ENCODE measurements at places on chromosomes 1 and 21. TPM values are rescaled to one million over a fixed set of nuclear protein-coding genes. Genes with fewer than 3 reads are reported as not detected.

DNA sequence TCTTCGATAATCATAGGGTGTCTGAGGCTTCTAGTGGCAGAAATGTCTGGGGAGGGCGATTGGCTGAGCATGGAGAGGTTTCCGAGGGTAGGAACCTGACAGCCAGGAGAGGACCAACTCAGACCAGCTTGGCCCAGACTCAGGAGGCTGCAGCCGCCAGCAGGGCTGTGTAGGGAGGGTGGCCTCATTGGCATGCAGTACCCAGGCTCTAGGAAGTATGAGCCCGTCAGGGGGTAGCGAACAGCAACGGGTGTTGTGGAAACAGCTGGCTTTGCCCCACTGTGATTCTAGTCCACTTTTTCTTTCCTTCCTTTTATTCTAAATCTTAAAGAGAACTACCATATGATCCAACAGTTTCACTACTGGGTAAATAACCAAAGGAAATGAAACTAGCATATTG is 103.3 kb downstream of the DIRAS3 start:
- DNase-seq, result no peak

Gene CR1L
- 1.3 TPM for total RNA-seq

GRCh38 chr1:220407191-220407590 is 120.7 kb upstream of the MARK1 start:
- DNase-seq, result no peak

GRCh38 chr1:151326619-151327222 is 495 bp downstream of the PI4KB start:
- peak; percentile 58 for DNase-seq

Gene NECAP2
- total RNA-seq, result 74.7 TPM

- no peak for DNase-seq
Observed at GRCh38 chr1:219928791-219929118, 398 bp upstream of the SLC30A10 start.

DNA sequence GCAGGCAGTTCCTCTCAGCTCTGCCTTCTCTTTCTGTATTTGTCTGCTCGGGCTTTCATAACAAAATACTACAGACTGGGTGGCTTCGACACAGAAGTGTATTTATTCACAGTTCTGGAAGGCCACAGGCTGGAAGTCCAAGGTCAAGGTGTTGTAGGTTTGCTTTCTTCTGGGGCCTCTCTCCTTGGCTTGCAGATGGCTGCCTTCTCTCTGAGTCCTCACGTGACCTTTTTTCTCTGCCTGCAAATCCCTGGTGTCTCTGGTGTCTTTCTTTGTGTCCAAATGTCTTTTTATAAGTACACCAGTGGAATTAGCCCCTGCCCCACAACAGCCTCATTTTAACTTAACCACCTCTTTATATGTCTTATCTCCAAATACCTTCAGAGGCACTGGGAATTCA is 250.0 kb downstream of the TM2D1 start:
- no peak for DNase-seq

GRCh38 chr1:183365093-183365492 is 53.1 kb downstream of the NMNAT2 start:
- no peak for DNase-seq

DNA sequence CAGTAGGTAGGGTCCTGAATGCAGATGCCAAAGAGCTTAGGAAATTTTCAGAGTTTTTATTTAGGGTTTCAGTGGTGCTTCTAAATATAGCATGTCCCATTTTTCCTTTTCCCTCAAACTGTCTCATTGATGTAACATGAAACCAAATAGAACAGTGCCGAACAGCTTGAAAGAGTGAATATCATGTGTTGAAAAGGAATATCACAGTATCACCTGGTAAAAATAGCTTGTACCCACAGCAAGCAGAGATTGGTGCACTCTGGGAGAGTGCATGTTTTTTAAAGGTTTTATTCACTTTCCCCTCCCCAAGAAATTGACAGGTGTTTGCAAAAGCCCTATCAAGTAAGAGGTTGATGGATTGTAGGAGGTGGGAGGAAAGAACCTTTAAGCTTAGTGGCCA is 41.9 kb upstream of the ELAVL4 start:
- DNase-seq, result no peak

- no peak for DNase-seq
Observed at GRCh38 chr1:62230718-62231117, 36.1 kb downstream of the L1TD1 start.

Gene PRAMEF2
- not detected for total RNA-seq

- no peak for DNase-seq
Observed at GRCh38 chr1:55339681-55340080, 124.5 kb upstream of the USP24 start.

DNA sequence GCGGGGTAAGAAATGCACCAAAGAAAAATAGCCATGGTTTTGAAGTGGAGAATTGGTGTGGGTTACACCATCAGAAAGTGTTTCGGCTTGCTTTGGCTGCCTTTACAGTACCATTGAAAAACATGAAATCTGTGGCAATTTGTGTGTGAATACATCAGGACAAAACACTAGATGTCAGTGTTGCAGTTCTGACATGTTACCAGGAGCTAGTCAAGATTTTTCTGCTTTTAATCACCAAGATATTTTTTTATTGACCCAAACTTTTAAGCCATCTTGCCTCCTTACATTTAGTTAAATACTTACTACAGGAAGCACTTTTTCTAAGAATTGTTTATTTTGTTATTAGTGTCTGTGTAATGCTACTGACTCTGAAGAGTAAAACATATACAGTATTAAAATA is 14.3 kb downstream of the RRP15 start:
- peak; percentile 72 for DNase-seq

GRCh38 chr1:35567947-35568558 is 5.1 kb upstream of the TFAP2E start:
- no peak for DNase-seq

DNA sequence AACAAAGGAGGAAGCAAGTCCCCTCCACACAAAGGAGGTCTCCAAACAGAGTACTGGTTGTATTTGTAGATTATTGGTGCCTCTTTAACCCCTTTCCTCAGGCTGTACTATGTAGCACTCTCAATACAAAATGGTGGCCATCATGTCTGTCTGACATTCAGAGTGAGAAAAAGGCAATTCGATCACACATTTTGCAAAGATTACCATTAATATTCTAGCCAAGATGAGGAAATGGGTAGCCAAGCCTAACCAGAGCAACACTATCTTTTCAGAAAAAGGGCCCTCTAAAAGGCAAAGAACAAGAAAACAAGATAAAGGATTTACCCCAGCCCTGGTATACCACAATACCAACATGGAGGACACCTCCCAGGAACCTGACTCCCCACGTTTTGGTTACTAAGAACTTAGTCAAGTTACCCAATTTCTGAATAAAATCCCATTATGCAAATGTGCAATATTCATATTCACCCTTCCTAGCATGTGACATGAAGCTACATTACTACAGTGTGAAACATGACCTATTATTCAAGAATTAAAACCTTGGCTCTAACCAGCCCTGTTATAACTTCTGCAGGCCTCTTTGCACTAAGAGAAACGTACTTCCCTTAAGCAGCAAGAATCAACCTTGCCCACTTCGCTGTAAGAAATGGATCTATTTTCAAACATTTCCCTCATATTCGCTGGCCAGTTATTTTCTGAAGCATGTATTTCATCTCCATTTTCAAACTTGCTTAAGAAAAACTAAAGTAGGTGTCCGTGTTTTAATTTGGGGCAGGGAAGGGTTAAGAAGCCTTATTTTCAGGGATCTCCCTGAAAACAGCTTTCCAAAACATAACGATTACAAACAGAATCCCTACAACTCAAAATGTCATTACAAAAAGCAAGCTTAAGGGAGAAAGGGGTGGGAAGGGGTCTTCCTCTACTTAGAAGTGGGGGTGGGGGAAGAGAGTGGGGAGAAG is 2.1 kb downstream of the KDM5B start:
- DNase-seq, result no peak

GRCh38 chr1:61388566-61388965 is 306.2 kb downstream of the NFIA start:
- no peak for DNase-seq

DNA sequence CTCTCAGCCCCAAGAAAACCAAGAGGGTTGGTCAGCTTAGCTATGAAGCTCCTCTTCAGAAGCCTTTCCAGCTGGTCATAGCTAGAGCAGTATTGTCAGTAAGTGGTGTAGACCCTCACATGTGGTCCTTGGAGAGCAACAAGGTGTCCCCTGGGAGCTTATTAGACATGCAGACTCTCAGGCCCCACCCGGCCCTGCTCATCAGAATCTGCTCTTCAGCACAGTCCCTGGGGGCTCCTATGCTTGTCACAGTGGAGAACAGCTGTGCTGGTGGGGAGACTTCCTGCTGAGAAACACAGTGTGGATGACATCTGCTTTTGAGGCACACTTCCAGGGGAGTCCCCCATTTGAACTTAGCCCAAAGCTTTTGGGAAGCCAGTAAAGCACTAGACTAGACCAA is 21.9 kb upstream of the NEK2 start:
- peak; percentile 12 for DNase-seq

DNA sequence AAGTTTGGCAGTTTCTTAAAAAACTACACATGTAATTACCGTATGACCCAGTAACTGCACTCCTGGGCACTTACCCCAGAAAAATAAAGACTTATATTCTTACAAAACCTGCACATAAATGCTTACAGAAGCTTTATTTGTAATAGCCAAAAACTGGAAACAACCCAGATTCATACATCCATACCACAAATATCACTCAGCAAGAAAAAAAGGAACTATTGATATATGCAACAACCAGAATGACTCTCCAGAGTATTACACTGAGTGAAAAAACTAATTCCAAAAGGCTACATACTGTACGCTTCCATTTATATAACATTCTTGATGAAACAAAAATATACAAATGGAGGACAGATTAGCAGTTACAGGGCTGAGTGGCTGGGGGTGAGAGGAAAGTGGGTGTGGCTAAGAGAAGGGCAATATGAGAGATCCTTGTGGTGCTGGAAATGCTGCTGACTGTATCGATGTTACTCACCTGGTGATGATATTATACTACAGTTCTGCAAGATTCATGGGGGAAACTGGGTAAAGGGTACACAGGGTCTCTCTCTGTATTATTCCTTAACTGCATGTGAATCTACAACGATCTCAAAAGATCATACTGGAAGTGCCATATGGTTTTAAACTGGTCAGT is 96.0 kb upstream of the GNG4 start:
- DNase-seq, result no peak

Gene CRP
- not detected for total RNA-seq

Gene OLFML2B
- total RNA-seq, result 11.0 TPM

DNA sequence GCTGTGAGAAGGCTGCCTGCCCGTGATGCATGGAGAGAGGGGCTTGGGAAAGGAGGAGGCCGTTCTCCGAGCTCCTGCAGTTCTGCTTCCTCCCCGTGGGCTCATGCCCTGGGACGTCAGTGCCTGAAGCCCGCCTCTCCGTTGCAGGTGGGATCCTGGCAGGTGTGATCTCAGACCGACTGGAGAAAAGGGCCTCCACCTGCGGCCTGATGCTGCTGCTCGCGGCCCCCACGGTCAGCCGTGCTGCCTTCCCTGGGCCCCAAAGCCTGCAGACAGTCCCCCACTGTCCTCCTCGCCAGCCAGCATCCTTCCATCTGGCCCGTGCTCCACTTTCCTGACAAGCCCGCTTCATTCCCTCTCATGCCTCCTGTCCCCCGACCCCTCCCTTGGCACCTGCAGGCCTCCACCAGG is 50.9 kb downstream of the SLC37A1 start:
- DNase-seq, result no peak

DNA sequence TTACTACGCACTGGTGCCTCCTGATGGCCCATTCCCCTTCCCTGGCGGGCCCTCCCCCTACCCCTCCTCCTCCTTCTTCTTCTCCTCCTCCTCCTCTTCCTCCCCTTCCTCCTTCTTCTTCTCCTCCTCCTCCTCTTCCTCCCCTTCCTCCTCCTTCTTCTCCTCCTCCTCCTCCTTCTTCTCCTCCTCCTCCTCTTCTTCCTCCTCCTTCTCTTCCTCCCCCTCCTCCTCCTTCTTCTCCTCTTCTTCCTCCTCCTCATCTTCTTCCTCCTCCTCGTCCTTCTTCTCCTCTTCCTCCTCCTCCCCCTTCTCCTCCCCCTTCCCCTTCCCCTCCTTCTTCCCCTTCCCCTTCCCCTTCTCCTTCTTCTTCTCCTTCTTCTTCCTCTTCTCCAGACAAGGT is 64.7 kb upstream of the COG2 start:
- no peak for DNase-seq

DNA sequence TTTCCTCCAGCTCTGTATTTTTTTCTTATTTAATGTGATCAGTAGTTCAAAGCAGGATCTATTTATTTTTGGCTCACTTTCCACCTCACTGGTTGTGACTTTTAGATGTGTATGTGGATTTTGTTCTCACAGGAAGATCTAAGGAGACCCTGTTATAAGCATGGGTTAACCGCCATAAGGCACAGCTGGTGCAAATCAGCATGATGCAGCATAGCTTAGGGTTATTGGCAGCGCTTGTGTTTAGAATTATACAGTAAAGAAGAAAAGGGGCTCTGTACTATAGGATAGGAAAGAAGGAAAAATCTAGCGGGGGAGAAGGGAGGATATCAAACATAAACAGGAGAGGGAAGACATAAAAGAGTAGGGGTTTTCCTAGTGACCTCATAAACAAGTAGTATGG is 26.9 kb upstream of the RGL1 start:
- peak; percentile 93 for DNase-seq

Gene PSMB2
- 58.7 TPM for total RNA-seq

GRCh38 chr1:198672124-198672523 is 33.3 kb downstream of the PTPRC start:
- no peak for DNase-seq

DNA sequence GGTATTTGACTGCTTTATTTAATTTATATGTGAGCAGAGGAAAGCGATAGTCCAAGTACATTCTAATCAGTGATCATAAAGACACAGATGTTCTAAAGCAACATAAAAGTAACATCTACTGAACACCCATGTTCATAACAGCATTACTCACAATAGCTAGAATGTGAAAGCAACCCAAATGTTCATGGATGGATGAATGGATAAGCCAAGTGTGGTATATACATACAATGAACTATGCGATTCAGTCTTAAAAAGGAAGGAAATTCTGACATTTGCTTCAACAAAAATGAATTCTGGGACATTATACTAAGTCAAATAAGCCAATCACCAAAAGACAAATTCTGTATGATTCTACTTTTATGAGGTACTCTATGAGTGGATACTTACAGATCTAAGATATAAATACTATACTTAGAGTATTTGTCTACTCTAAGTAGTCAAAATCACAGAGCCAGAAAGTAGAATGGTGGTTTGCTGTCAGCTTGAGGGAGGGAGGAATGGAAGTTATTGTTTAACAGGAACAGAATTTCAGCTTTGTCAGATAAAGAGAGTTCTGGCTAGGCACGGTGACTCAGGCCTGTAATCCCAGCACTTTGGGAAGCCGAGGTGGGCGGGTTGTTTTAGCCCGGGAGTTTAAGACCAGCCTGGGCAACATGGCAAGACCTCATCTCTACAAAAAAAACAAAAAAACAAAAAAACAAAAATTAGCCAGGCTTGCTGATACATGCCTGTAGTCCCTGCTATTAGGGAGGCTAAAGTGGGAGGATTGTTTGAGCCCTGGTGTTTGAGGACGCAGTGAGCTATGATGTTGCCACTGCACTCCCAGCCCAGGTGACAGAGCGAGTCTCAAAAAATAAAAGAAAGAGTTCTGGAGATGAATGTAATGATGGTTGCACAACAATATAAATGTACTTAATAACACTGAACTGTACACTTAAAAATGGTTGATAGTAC is 79.7 kb upstream of the ARHGAP29 start:
- no peak for DNase-seq

Gene LCE1B
- total RNA-seq, result not detected

- DNase-seq, result no peak
Observed at GRCh38 chr21:35953597-35953996, 106.7 kb downstream of the SETD4 start.

GRCh38 chr21:29092102-29092959 is 18.9 kb upstream of the CCT8 start:
- no peak for DNase-seq

- DNase-seq, result no peak
Observed at GRCh38 chr1:217275655-217276398, 355.1 kb downstream of the GPATCH2 start.

- no peak for DNase-seq
Observed at GRCh38 chr21:34204481-34205439, 131.4 kb downstream of the MRPS6 start.

Gene CYP4B1
- total RNA-seq, result 164 TPM
